ENCODE measurements at places on chromosomes 11 and 22.
A peak's percentile ranks its signal among the peaks of the same experiment; 100 is the strongest.

DNA sequence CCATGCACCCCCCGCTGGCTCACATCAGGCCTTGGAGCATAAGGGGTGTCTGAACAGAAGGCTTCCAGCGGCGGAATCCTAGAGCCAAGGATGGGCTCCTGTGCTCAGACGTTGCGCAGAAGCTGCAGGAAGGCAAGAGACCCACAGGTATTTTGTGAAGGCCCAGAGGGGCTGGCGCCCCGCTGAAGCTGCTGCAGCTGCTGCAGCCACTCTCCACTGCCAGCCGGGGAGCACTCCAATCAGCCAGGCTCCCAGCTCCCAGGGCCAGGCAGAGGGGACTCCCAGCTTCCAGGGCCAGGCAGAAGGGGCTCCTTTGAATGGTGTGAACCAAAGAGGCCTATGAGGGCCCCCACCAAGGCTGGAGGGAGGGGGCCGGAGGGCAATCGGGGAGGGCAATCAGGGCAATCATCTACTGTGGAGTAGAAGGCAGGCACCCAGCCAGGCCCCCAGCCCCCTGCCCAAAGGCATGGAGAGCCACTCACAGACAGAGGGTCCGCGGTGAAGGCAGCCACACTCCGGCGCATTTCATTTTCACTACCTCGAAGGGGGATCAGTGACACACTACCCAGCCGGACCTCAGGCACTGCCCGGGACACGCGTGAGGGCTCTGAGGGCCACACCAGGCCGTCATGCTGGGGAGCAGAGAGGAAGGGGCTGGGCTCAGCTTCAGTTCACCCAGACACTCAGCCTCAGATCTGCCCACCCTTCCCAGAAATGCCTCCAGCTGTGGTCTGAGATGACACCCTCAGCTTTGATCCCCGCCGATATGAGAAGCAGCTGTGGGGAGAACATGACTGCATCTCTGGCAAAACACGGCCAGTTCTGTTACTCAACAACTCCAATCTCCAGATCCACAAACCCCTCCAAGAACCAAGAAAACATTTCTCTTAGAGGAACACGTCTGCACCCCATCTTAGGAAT lies 11.6 kb upstream of the PDE2A start:
- peak; percentile 20 for DNase-seq

DNA sequence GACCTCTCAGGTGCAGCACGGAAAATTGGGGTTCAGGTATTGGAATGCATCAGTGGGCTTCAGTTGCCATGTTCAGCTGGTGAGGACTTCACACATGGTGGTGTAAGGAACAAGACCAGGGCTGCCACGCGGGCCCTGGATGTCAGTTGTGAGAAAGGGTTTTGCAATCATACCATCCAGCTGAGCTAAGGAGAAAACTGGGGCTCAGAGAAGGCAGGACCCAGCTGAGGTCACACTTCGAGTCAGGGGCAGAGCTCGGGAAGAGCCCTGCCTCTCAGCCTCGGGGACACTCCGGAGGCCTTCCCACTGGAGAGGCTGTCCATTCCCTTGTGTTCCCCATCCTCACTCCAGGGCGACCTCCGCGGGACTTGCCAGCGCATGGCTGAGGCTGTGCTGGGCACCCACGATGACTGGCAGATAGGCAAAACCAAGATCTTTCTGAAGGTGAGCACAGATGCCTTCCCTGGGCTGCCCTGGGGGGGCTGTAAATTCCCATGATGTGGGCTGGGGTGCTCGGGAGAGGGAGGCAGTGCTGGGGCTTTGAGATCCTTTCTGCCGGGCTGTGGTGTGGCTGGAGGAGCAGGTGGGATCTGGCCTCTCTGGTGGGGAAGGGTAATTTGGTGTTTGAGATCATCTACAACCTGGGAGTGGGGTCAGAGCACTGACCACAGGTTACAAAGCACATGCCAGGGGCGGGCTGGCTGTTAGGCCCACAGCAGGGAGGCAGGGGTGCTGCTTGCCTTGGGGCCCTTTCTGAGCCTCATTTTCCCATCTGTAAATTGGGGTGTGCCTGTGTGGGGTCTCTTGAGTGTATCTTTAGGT lies 47.2 kb downstream of the MYO7A start:
- no peak for DNase-seq

DNA sequence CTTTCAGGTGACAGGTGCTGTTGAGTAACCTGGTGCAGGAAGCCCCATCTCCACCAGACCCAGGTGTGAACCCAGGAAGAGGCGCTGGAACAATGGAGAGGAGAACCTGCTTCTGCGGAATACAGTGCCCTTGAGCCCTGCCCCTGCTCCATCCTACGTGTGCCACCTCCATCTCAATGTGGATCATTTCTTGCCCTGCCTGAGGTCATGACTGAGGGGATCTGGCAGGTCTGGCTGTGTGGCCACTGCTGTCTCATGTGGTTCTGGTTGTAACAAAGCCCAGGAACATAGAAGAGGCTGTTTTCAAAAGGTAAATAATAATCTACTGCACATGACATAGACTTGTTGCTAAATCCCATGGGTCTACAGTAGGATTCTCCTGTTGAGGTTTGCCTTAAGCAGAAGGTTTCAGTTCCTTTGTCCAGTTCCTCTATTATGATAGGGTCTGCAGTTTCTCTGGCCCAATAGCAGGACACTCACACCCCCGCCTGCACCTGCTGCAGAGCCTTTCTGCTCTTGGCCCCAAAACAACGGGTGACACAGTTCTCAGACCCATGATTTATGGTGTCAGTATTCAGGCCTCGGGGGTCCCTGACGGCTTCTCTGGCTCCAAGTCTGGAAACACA lies 113.5 kb upstream of the IGLL5 start:
- no peak for DNase-seq

GRCh38 chr11:8813658-8814057 lies 97.3 kb upstream of the AKIP1 start:
- peak; percentile 6 for DNase-seq

- DNase-seq: no peak
These were observed 724.9 kb upstream of the TENM4 start for GRCh38 chr11:80165744-80166143.

GRCh38 chr11:10539339-10539738 lies 1.6 kb downstream of the RNF141 start:
- no peak for DNase-seq

- peak; percentile 1 for DNase-seq
These were observed 89.0 kb downstream of the ISX start for GRCh38 chr22:35154937-35155387.

- no peak for DNase-seq
These were observed 22.0 kb downstream of the TRAF6 start for GRCh38 chr11:36488096-36488495.

DNA sequence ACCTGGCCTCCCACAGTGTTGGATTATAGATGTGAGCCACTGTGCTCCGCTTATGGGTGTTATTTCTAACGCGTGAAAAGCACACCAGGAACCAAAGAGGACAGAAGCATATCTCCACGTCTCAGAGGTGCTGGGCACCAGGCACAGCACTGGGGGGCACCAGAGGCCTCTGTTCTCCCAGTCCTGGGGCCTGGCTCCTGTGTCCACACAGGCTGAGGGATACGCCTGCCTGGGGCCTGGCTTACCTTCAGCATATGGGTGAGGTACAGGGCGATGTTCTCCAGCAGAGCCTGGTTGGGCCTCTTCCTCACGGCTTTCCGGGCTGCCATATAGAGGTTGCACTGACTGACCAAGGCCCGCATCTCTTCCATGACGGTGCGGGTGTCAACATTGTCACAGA lies 24.7 kb upstream of the NAP1L4 start:
- no peak for DNase-seq

DNA sequence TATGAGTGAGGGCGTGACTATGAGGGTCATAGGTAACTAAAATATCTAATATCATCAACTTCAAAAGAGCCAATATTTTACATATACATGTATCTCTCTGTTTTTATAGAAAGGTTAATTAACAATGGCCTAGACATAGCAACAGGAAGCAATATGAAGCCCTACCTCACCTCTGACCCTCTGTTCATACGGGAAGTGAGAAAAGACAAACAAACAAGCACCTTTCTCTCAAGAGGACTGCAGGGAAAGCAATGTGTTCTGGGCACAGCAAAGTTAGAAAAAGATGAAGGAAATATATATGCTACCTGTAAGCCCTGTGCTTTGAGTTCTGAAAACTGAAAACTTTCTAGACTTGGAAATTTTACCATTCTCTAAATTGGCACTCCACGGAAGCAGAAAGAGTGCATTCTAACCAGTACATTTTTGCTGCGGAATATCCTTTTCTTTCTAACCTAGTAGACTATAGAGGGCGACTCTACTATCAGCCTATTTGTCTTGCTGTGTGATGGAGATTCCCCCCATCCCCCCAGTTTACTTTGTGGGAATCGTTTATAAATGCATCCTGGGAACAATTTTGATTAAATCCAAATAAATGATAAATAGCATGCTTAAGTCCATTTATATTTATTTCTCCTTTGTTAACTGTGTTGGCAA lies 830.4 kb upstream of the FAT3 start:
- no peak for DNase-seq

GRCh38 chr11:102438311-102439062 lies 14.1 kb downstream of the TMEM123 start:
- DNase-seq: no peak

- DNase-seq: no peak
These were observed 87.4 kb downstream of the DLG2 start for GRCh38 chr11:85539740-85540139.

GRCh38 chr11:120771551-120772060 lies 252.3 kb upstream of the TBCEL start:
- no peak for DNase-seq

DNA sequence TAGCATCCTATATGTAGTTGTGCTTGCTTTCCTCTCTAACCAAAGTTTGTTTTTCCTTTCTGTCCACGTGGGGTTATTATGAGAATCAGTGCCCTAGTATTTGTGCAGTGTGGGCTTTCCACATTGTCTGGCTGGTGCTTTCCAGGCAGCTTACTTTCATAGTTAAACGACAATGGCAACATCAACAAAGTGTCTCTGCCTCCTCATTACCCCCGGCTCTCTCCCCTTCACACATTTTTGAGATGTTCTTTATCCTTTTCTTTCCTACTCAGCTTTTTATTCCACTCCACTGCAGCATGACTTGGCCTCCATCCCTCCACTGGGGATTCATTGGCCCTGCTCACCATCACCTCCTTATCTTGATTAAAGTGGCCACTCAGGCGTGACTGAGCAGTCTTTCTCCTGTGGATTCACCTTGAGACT lies 19.1 kb downstream of the SPECC1L start:
- no peak for DNase-seq

GRCh38 chr11:13343931-13344717 lies 66.5 kb downstream of the BMAL1 start:
- peak; percentile 72 for DNase-seq

DNA sequence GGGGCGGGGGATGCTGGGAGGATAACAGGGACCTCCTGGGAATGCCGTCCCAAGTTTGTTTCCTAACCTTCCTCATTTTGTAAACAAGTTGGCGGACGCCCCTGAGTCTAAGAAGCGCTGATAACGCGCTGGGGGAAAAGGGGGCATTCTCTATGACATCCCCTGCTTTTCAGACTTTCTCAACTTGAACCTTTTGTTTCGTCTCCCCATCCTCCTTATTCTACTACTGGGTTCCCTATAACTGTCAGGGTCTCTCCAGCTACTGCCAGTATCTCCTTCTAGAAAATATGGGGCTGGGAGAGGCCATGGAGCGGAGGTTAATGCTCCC lies 654 bp downstream of the TMEM86A start:
- no peak for DNase-seq

GRCh38 chr22:25119609-25120008 lies 80.0 kb upstream of the CRYBB3 start:
- no peak for DNase-seq
